Epithelial cell of proximal tubule (primary cell): ENCODE measurements at places on chromosomes 6 and 20.

- no peak for DNase-seq
Measured at GRCh38 chr20:57904314-57905105, 194.7 kb upstream of the PMEPA1 start.

GRCh38 chr6:961407-961960 is 268.5 kb upstream of the EXOC2 start:
- DNase-seq, result no peak

DNA sequence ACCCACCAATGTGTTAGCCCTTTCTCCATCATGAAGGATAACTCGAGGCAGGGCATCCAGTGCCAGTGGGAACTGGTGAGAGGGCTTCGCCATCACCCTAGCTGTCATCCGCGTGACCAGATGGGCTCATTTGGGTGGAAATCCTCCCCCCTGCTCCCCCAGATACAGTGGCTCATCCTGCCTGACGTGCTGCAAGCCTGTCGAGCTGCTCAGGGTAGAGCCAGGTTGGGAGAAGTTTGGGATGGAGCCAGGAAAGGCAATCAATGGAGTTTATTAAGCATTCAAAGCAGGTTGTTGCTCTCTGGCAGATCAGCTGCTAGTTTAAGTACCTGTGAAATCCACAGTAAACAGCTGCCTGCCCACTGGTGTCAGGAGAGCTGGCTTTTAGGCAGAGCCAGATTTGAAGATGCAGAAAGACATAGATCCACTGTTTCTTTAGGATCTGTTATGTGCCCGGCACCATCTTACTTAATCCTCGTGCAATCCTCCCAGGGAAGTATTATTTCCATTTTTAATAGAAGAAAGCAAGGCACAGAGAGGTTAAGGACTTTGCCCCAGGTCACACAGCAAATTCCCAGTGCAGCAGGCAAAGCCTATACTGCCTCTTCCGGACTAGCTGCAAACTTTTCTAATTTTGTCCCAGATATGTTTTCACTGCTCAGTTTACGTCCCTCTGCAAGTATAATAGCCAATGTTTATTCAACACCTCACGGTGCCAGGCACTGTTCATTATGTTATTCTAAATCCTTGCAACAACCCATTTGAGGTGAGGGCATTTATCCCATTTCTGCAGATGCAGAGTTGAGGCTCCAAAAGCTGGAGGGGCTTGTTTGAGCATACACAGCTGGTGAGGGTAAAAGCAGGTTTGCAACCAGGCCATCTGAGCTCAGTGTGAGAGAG is 54.1 kb upstream of the KCNG1 start:
- DNase-seq, result no peak

- no peak for DNase-seq
Measured at GRCh38 chr6:4671587-4672115, 104.6 kb upstream of the CDYL start.

DNA sequence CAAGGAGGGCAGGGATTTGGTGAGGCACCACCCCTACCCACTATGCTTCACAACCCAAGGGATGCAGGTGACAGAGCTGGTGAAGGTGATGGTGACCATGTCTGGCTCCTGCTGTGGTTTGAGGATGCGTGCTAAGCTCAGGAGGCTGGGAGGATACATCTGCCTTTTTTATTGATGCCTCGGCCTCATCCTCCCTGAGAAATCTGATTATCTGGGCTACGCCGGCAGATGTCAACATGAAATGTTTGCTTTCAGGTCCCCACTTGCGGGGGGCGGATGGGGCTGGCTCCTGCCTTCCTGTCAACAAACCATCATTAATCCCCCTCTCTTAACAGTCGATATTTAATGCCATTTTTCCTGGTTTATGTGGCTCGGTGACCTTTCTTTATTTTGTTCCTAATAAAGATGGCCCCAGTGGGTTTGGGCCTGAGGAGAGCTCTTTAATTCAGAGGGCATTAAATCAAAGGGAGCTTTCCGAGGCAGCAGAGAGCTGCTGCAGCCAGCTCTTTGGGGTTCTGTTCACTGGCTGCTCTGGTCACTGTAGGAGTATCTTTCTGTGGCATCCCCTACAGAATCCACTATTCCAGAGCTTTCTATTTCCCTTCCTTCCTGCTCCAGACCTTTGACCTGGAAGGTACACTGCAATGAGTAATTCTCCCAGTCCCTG is 33.5 kb upstream of the LRFN2 start:
- no peak for DNase-seq

GRCh38 chr20:47379433-47380150 is 23.1 kb upstream of the ZMYND8 start:
- DNase-seq, result no peak

- no peak for DNase-seq
Measured at GRCh38 chr6:35377002-35377401, 34.6 kb downstream of the PPARD start.

- no peak for DNase-seq
Measured at GRCh38 chr6:95469511-95469910, 107.8 kb upstream of the MANEA start.
